ENCODE measurements at places on chromosomes 2 and 18.
A peak's percentile ranks its signal among the peaks of the same experiment; 100 is the strongest.

DNA sequence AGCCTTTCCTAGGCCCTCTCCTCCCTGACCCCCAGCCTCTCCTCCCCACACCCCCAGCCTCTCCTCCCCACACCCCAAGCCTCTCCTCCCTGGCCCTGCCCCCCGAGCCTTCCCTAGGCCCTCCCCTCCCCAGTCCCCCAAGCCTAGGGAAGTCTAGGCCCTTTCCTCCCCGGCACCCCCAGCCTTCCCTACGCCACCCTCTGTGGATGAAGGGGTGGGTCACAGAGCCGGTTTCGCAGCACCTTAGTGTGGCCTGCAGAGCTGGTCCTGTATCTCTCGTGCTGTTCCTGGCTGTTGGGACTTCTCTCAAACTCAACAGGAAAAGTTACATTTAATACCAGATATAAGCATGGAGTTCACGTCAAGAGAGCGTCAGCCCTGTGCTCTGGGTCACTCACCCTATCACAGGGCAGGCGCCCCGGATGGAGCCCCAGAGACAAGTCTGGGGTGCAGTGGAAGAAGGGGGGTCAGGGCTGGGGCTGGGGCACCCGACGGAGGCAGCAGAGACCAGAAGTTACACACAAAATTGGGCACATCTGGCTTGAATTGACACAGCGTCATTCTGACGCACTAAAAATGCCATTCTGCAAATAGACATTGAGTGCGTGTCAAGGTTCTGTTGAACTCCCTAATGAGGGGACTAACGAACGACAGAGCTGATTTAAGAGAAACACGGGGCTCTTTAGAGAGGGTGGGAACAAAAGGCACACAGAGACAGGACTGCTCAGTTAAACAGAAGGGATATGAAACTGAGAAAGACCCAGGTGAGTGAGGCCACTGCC lies 24.0 kb downstream of the KCNIP3 start:
- no peak for DNase-seq

DNA sequence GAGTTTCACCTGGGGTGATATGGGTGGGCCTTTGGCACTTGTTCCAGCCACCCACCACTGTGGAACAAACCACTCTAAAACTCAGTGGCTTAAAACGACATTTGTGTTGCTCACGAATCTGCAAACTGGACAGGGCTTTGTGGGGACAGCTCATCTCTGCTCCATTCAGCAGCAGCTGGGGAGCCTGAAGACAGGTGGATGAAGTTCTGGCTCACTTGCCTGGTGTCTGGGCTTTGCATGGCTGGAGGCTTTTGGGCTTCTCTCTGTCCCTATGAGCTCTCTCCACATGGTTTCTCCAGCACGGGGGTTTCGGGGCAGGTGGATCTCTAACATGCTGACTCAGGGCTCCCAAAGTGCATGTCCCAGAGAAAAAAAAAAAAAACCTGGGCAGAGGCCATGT lies 93.0 kb upstream of the GLI2 start:
- DNase-seq = no peak

DNA sequence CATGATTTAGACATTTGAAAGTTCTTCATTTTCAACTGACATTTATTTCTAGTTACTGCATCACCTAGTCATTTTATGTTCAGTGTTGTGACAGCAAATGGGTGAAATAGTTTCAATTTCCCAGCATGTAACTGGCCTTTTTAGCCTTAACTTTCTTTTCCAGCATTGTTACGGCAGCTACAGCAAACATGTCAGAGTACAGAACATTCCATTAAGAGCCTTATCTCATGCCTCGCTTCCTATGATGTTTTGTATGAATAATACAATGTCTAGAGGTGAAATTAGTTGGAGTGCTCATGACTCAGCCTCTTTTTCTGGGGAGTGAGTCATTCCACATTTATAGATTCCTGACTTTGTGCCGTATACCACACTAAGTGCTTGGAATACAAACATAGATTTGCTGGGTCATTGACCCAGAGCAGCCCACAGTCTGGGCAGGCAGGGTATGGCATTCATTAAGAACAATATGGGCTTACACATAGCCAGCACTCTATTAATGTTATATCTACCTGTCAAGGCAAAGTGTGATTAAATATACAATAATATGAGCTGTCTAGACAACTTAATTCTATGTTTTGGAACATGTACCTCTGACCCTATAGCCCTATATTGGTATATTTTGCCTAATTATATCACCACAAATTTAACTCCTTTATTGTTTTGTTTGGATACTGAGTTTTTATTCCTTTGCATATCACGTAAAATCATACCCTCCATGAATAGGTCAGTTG lies 72.2 kb downstream of the MAP2 start:
- DNase-seq = no peak

DNA sequence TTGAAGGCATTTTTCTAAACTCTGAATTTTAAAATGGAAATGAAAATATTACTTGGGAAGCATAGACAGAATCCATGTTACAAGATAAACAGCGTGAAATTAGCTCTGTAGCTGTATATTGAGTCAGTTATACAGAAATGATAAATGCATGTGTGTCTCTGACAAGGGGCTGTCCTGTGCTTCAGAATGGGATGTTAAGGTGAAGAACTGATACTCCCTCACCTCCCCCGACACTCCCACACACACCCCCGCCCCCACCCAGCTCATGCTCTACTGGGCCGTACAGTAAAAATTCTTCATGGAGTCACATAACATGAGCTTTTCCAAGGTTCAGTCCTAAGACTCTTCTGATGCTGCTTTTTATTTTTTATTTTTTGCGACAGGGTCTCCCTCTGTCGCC lies 869 bp upstream of the THUMPD2 start:
- DNase-seq = no peak

- no peak for DNase-seq
Measured at GRCh38 chr2:160432633-160433032, 61.0 kb downstream of the RBMS1 start.

DNA sequence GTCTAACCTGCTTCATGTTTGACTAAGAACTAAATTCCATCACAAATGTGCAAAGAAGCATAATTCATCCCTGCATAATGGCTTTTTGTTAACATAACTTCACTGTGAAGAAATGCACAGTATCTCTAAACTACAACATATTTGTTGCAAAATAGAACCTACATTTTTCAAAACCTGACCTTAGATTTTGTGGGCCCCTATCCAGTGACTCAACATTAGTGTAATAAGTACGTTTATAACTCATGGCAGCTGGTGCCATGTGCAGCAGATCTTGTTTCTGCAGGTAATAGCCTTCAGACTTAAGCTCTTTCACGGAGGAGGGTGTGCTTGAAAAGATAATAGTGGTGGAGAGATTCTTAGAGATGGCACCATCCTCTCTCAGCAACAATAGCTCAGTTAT lies 28.6 kb upstream of the VWC2L start:
- no peak for DNase-seq

- peak; percentile 80 for DNase-seq
Measured at GRCh38 chr2:3536682-3537632, 17.6 kb upstream of the ADI1 start.

- DNase-seq = no peak
Measured at GRCh38 chr2:190863946-190864345, 16.7 kb upstream of the GLS start.

GRCh38 chr2:205807758-205808157 lies 125.5 kb downstream of the NRP2 start:
- no peak for DNase-seq

GRCh38 chr18:22171258-22172119 lies 2.1 kb downstream of the GATA6 start:
- no peak for DNase-seq

- no peak for DNase-seq
Measured at GRCh38 chr2:183024339-183025095, 13.7 kb downstream of the NCKAP1 start.
